Activated CD8-positive, alpha-beta memory T cell treated with anti-CD3 and anti-CD28 coated beads for 1 hour (primary cell): ENCODE measurements at places on chromosomes 4 and X.

GRCh38 chr4:78612398-78613178 is 61.0 kb downstream of the ANXA3 start:
- DNase-seq: no peak

DNA sequence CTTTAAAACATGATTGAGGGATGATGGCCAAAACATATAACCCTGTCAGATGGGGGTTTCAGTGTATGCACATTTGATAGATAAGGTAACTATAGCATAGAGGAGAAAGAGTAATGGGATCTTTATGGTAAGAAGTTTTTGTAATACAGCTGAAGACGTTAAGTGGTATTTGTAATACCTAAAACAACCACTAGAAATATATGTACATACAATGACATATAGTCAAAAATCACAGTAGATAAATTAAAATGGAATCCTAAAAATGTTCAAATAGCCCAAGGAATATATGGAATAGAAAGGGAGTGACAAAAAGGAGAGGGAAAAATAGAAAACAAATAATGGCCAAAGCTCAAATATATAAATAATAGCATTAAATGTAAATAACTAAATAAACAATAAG is 371.3 kb upstream of the FSTL5 start:
- DNase-seq: no peak

DNA sequence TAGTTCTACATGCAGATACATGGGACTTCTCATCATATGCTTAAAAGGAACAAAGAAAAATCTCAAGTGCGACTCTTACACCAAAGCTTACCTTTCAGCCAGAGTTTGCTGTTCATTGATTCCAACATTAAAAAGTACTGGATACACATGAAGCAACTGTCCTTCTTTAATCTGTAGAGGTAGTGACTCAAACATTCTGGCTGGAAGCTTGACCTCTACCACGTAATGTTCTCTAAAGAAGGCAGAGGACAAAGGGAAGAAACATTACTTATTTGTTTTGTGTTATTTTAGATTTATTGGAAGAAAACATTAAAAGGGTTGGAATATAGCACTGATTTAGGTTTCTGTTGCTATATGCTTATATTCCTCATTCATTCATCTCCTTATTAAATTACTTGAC is 476.1 kb downstream of the IL15 start:
- no peak for DNase-seq

DNA sequence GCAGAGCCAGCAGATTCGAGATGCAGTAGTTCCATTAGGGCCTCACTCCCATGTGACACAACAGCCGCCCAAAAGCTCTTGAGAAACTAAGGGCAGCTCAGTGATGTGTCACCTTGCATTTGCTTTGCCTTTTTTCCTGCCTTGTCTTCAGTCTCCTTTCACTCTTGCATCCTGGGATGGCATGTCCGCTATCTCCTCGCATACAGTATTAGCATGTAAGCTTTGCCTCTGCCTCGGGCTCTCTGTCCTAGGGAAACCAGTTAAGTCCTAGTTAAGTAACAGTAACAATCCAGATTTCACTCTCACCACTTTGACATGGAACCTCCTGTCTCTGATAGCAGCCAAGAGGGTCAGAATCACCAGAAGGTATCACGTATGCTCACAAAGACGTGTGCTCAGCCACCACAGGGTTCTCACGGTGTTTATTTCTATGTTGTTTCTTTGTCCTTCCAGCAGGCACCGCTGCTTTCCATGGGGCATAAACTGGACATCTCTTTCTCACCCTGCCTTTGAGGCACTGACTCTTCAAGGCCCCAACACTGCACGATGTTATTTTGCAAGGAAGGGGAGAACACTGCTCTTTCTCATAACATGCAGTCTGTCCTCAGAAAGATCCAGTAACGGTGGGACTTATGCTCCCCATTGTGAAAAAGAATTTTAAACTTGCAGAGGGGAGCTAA is 26.7 kb upstream of the SORBS2 start:
- DNase-seq: no peak

DNA sequence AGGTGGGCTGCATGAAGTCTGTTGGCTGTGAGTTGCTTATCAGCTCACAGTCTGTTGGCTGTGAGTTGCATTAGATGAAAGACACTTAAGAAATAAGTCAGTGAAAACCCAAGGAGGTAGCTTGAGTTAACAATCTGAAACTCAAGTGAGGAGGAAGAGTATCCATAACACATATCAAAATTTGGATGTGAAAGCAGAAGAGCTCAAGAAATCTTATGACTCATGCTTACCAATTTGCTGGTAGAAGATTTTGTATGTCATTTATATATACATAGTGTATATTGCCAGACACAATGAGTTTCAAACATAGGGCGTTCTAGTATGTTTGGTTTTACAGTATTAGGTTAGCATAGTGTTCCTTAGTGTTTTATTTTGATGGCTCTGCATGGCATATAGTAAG is 107.4 kb downstream of the DDIT4L start:
- DNase-seq: no peak

GRCh38 chrX:56031409-56031808 is 200.7 kb upstream of the KLF8 start:
- no peak for DNase-seq

- DNase-seq: no peak
These were observed 113.0 kb downstream of the DHRSX start for GRCh38 chrX:2387614-2388239.

DNA sequence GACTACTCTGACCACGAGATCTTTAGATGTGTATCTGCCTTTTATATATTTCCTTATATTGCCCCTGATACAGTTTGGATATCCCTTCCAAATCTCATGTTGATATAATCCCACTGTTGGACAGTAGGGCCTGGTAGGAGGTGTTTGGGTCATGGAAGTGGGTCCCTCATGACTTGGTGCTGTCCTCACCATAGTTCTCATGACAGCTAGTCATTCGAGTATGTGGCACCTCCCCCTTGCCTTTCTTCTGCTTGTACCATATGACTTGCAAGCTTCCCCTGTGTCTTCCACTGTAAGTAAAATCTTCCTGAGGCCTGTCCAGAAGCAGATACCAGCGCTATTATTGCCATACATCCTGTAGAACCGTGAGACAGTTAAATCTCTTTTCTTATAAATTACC is 145.3 kb downstream of the ZNF518B start:
- no peak for DNase-seq

- DNase-seq: no peak
These were observed 2.5 kb upstream of the RXFP1 start for GRCh38 chr4:158519226-158519625.

GRCh38 chr4:37889849-37890800 is 759 bp upstream of the TBC1D1 start:
- no peak for DNase-seq

DNA sequence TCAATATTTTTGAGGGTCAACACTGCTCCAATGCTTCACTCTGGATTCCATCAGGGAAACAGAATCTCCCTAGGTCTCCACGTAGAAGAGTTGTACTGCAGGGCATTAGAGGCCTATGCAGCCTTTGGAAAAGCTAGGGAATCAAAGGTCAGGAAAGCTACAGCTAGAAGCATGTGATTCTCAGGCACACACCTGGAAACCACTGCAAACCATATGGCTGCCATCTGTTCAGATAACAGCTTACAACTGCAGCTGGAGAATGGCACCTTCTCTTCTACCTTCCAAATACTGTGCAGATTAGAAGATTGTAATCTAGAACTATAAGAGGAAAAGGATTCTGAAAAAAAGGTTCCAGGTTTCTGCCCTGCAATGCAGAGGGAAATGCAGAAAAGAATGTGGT is 60.6 kb downstream of the BTC start:
- DNase-seq: no peak

DNA sequence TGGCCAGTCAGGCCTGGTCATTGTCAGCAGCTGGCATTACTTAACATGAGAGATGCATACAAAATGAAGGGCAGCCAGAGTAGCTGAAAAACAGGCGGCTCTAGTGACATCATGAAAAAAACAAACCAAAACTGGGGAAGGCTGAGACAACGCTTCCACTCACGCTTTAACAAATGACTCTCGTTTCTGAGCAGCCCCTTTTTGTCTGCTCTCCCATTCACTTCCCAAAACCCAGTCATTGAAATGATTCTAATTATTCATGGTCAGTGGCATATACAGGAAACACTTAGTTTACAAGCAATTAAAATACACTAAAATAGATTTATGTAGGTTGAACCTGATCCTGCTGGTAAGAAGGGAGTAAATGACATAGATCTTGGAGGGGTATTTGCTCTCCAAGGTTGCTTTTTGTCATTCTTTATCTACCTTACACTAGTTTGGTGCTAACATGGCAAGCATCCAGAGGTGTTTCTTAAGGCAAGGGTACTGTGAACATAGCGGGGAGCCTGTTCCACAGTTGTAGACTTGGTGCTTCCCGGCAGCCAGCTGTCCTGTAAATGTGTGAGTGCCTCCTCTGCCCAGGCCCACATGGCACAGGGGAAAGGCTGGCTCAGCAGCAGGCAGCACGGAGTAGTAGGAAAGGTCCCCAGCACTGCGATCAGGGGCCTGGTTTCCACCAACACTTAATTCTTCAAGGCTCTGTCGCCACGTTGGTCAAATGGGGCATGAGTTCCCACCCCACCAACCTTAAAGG is 61.2 kb upstream of the CITED1 start:
- no peak for DNase-seq

GRCh38 chrX:100685284-100685996 is 41.4 kb downstream of the SRPX2 start:
- DNase-seq: peak; percentile 7

GRCh38 chr4:151912632-151913031 is 151.8 kb upstream of the GATB start:
- no peak for DNase-seq

GRCh38 chr4:169567916-169568315 is 44.5 kb downstream of the NEK1 start:
- no peak for DNase-seq

- DNase-seq: no peak
These were observed 80.6 kb upstream of the CBR4 start for GRCh38 chr4:169090484-169091215.

GRCh38 chr4:24885342-24885741 is 27.5 kb downstream of the CCDC149 start:
- no peak for DNase-seq

GRCh38 chr4:177596035-177596434 is 153.8 kb upstream of the AGA start:
- no peak for DNase-seq

DNA sequence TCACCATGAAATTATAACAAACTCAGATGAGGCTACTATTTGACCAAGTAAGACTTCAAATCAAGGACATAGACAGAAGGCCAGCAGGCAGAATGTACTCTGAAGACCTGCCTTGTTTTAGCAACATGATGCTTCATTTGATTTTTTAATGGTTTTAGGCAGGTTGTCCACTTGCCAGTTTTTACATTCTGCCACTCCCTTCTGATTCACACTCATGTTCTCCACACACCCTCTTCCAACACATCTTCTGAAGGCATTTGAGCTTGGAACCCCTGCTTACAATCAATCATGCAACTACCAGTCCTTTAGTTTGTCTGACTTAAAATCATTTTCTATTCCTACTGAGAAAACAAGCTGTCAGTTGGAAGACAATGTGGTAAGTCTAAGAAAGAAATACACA is 114.9 kb upstream of the SMIM31 start:
- DNase-seq: no peak

GRCh38 chr4:108029016-108029720 is 39.5 kb downstream of the HADH start:
- DNase-seq: no peak

DNA sequence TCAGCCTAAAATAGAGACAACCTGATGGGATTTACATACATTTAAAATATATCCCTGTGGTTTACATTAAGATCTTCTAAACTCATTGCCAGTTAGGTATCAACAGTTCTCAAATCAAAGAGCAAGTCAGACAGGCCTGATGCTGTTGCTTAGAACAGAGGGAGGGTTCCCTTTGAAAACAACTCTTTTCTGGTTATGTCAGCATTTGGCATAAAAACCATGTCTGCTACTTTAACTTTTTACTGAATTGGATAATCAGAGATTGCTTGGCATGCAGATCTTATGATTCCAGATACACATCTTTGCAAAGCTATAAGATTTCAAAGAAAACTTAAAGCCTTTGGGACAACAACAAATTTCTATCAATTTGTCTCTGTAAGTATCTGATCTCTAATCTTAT is 140.8 kb downstream of the CPE start:
- no peak for DNase-seq
